ENCODE measurements at places on chromosomes 12 and 14.

DNA sequence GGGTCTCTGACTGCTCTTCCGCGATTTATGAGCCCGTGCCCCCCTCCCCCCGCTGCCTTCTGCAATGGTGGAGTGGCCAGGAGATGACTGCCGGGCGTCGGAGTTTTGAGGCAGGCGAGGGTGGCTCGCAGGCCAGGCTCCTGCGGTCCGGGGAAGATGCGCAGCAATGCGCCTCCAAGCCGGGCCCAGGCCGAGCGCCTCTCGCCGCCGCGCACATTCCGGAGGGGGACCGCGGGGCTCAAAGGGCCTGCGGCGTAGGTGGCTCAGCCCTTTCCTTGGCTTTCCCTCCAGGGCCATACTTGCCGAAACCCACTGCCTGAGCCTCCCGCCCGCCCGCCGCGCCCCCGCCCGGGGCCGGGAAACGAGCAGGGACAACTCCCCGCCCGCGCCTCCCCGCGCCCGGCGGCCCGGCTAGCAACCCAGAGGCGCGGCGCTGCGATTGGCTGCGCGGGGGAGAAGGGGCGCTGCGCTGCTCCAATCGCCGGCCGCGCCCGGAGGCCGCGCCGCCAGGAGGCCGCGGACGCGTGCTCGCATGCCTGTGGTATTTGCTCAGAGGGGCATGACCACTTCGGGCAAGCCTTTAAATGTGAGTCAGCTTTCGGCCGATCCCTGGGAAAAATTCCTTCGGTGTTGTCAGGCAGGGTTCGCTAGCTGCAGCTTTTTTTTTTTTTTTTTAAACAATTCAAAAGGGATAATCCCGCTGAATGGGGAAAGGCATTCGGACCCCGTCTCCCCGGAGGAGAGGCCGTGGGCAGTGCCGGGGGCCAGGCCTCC is 157.9 kb upstream of the PARP11 start:
- DNase-seq, result peak; percentile 74

GRCh38 chr14:68927956-68928675 is 51.0 kb downstream of the ACTN1 start:
- no peak for DNase-seq

DNA sequence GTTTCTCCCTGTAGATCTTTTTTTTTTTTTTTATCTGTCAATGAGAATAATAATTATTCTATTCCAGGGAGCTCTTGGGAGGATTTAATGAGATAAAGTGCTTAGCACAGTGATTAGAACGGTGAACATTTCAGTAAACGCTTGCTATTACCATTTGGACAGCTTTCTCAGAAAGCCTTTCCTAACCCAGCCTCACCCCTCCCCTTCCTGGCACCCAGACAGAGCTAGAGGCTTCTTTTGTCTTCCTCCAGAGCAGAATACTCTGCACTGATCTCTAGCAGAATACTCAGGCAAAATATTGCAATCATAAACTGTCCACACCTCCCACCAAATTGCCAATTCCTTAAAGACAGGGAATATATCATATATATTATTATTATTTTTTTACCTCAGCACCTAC is 66.6 kb downstream of the ERGIC2 start:
- DNase-seq, result no peak

DNA sequence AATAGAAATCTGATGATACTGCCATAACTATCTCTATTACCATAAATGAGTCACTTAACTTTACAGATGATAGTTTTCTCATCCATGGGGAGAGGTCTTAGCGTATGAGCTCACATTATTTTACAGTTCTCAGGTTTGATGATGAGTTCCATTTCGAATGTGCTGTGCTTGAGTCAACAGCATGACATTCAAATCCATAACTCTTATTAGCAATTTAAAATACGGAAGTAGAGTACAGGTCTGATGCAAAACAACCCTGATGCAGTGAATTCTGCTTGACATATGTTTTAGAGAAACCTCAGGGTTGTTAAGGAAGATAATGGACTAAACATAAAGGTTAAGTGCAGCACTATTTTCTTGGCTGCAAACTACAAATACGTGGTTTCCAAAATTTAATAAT is 30.0 kb downstream of the C14orf39 start:
- DNase-seq, result no peak

DNA sequence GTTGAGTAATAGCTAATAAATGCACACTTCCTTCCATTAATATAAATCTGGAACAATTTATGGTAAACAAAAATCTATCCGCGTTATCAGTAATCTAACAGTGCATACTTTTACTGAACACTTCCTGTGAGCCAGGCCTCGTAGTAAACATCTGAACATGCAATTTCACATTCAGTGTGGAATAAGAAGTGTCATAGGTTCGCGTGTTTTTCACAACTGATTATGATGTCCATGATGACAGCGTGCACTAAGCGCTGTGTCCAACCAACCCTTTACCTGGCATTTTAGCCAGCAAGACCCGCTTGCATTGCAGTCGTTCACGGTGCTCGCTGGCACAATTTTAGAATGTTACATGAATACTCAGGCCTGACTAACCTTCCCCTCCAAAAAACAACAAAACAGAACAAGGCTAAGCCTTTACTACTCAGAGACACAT is 2.1 kb downstream of the PNMA1 start:
- no peak for DNase-seq

- DNase-seq, result no peak
Measured at GRCh38 chr14:97290977-97291376, 493.8 kb downstream of the VRK1 start.

GRCh38 chr12:51749206-51749985 is 99.1 kb downstream of the FIGNL2 start:
- no peak for DNase-seq

DNA sequence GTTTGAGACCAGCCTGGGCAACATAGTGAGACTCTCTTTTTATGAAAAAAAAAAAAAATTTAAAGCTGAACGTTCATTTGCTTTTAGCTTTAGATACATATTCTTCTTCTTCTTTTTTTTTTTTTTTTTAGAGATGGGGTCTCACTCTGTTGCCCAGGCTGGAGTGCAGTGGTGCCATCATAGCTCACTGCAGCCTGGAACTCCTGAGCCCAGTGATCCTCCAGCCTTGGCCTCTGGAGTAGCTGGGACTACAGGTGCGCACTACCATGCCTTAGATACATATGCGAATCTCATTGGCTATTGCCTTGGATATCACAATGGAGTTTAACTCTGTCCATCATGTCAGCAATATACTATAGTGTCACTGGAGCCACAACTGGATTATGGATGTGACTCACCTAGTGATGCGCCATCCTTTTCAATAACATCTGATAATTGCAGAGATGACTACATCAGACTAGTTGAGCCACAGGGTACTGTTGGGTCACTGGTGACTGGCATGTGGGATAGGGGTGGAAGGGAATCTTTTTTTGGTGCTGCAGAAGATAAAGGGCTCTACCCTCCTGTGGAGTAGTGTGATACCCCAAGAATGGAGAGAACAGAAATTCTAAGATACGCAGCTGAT is 2.7 kb upstream of the ADIPOR2 start:
- DNase-seq, result no peak

GRCh38 chr12:52806169-52806811 is 7.6 kb downstream of the KRT4 start:
- no peak for DNase-seq

GRCh38 chr12:28887461-28887990 is 261.6 kb upstream of the FAR2 start:
- DNase-seq, result no peak

- no peak for DNase-seq
Measured at GRCh38 chr12:131500564-131500963, 210.3 kb upstream of the SFSWAP start.

DNA sequence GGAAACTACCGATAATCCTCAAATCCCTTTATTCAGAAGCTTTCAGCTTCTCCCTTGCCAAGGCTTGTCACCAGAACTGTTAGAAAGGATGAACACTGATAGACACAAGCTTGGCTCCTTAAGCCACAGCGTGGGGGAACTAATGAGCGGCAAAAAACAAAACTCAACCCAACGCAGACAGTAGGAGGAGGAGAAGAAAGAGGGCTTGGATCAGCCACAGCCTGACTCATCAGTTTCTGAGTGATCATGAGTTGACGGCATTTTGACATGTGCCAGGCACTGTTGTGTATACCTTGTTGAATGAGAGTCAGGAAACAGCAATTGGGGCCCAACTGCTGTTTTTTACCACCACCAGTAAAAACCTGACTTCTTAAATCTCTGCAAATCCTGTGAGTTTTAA is 23.7 kb downstream of the PLXNC1 start:
- no peak for DNase-seq

DNA sequence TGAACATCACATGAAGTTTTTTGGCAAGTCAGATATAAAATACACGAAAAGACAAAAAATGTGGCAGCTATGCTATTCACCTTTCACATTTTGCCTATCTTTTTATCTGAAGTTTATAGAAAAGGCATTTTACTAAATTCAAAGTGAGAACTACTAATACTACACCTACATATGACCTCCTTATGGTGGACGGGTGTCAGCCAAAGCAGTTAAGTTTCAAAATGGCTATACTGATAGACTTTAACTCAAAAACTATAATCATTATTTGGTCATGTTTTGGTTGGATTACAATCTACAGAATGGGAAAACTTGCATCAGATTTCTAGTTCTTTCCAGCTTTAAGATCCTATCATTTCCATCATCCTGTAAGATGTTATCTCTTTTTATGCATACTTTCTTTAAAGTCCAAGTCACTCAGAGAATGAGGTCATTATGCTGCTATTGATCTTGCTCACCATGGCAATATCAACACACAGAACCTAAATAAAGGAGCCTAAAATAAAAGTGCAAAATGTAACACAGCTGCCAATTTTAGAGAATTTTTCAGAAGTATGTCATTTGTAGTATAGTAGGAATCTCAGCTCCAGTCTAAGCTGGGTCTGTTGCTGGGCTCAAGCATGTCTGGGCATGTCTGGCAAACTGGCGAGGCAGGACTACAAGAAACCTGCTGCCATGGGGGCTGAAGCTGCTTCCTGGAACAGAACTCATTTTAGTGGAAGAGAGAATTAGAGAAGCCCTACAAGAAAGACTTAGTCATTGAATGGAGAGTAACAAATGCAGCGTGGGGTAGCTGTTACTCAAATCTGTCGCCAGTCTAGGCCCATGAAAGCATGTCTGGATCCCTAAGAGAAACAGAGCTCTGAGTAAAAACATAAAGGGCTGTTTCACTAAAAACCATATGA is 7.6 kb upstream of the AEBP2 start:
- no peak for DNase-seq

DNA sequence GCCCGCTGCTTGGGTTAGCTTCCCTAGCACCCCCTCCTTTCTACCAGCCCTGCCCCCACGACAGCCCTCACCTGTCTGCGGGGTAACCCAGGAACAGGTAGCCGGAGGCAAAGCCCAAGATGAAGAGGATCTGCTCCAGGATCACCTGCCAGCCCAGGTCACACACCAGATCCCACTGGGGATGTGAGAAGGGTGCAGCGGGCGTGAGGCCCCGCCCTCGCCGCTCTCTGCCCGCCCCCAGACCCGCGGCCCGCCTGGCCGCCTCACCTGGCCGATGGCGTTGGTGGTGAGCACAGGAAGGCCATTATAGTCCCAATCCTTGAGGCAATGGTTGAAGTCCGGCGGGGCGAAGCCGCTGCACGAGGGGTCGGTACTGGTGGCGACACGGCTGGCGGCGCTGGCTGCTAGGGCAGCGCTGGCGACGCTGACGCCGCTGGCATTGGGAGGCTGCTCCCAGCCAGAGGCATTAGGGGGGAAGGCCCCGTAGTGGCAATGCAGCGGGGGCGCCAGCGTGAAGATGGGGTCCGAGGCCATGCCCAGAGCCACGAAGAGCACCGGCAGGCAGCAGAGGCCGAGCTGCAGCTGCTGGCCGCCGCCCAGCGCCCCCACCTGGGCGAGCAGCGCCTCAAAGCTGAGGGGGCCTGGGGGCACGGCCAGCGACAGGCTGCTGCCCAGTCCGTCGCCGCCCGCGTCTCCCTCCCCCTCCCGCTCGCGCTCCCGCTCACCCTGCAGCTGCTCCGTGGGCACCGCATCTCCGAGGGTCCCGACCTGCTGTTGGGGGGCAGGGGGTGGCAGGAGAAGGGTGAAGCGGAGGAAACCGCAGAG is 794 bp downstream of the SLC22A17 start:
- no peak for DNase-seq

GRCh38 chr12:117124421-117125271 is 25.4 kb upstream of the TESC start:
- DNase-seq, result no peak

- no peak for DNase-seq
Measured at GRCh38 chr12:122969676-122970075, 3.4 kb upstream of the ABCB9 start.

DNA sequence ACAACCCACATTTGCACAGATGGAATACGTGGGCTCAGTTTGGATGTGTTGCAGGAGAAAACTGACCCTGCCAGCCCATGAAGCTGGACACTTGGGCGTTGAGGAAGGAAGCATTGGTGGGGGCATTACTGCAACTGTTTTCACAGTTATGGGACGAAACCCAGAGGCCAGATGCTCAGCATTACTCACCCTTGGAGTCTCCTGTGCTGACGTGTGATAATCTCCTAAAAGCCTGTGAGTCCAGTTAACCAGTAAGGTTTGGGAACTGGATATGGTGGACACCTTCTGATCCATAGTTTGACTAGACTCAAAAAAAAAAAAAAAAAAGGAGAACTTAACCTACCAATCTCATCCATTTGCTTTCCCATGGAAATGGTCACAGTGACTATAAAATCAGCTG is 52.8 kb upstream of the EGLN3 start:
- no peak for DNase-seq

- DNase-seq, result no peak
Measured at GRCh38 chr12:68428724-68429501, 96.8 kb upstream of the MDM1 start.

DNA sequence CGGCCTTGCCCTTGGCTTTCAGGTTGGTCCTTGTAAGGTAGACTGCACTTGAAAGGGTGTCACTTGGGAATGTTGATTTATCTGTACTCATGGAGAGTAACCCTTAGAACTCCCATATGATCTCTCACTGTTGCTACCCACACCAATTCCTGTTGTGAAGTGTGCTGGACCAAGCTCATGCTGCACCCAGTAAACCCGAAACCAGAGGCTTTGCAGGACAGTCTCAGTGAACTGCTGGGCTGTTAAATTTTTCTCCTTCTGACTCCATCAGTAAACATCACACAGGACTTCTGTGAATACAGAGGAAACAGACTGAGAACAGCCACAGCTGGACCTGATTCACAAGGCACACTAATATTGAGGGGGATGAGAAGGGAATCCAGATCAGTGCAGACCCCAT is 783.0 kb downstream of the TMEM121 start:
- no peak for DNase-seq

DNA sequence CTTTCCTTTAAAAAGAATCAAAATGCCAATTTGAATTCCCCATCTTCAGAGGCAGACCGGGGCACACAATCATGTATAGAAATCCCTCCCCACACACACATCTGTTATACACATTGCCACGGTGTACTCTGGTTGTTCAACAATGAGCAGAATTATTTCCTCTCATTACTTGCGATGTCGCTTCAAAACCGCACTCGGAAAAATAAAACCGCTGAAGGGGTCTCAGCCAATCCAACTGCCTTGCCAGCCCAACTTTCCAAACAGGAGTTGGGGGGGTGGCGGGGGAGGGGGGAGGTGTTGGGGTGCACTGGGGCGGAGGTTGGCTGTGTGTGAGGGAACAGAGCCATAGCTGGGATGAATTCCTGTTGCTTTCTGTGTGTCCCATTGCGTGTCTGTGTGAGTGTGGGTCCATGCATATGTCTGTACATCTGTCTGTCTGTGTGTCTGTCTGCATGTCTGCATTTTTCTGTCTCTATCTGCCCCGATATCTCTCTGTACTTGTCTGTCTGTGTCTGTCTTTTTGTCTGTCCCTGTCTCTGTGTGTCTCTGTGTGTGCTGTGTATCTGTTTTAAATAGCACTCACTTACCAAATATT is 163.6 kb upstream of the TBX3 start:
- DNase-seq, result no peak

GRCh38 chr12:66925083-66925482 is 246.2 kb upstream of the GRIP1 start:
- peak; percentile 25 for DNase-seq
